G401 (cell line): ENCODE measurements at places on chromosomes 16 and 17.

GRCh38 chr16:50747207-50747956 is 5.5 kb downstream of the CYLD start:
- peak; percentile 44 for DNase-seq

- no peak for DNase-seq
These were observed 30.3 kb downstream of the ATPAF2 start for GRCh38 chr17:18008496-18009268.

- no peak for DNase-seq
These were observed 56.0 kb downstream of the CYB561 start for GRCh38 chr17:63390090-63390489.

DNA sequence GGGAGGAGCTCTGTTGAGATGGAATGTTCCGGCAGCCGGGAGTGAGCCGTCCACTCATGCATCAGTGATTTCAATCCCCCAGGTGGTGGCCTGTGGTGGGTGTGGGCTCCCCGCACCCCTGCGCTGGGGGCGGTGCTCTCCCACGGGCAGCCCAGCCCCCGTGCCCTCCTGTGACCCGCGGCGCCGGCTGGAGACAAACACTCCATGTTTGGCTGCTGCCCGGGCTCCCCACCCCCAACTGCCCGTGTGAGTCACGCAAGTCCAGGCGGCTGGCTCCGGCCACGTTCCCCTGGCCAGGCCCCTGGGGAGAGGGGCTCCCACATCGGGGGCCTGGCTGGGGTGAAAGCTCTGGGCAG is 29.4 kb downstream of the CACNA1H start:
- no peak for DNase-seq

- DNase-seq, result no peak
These were observed 257.2 kb downstream of the IRF8 start for GRCh38 chr16:86156155-86156554.

DNA sequence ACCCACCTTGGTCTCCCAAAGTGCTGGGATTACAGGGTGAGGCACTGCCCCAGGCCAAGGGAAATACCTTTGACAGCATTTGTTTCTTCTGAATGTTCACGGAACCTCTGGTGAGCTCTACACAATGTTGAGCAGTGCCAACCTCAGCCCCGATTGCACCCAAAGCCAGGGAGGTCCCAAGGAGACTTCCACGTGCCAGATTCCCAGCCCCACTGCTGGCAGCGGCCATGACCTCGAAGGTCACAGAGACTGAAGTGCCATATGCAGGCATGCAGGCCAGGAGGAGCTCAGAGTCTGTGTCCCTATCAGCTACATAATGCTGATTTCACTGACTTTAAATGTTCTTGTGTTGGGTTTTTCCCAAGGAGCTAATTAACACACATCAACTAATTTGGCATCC is 226.4 kb upstream of the FOXF1 start:
- no peak for DNase-seq

GRCh38 chr16:4618645-4619418 is 4.1 kb upstream of the UBALD1 start:
- no peak for DNase-seq

DNA sequence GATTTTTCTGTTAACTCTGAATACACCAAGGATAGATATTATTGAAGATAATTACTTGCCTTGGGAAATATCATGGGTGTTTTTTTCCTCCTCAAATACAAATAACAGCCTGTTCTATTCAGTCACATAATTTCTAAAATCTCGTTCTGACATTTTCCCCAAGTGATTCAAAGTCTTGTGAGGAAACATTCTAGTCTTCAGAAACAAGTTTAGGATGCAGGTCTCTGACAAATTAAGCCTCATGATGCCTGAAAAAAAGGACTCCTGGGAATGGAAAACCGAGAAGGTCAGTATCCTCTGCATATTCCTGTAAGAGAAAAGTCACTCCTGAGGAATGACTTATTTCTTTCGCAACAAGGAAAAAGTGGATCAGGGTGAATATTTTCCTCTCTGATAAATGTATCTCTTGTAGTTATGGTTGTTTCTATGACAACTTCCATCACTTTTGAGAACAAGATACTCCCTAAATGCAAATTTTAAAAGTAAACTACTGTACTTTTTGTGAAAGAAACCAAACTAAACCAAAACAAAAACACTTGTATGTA is 384.6 kb downstream of the CNTNAP4 start:
- DNase-seq, result no peak

DNA sequence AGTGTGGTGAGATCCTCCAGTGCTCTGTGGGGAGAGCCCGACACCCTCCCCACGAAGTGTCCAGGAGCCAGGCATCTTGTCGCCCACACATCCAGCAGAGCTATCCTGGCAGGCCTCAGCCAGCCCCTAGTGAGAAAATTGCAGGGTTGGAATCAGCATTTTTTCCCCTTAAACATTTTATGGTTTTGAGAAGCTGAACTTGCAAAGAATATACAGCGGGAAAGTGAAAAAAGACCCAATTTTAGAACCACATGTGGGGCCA is 84.6 kb downstream of the SOCS1 start:
- no peak for DNase-seq

DNA sequence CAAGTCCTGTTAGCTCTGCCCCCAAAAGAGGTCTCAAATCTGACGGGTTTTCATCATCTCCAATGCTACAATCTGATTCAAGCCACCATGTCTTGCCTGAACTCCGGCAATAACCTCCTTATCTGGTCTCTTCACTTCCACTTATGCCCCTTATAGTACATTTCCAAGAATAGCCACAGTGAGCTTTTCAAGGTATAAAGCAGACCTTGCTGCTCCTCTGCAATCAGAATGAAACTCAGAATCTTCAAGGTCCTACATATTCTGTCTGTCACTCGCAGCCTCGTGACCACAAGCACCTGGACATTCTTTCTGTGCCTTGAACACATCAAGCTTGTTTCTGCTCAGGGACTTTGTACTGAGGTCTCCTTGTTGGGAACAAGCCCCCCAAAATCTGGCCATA is 84.7 kb downstream of the YPEL2 start:
- DNase-seq, result no peak

DNA sequence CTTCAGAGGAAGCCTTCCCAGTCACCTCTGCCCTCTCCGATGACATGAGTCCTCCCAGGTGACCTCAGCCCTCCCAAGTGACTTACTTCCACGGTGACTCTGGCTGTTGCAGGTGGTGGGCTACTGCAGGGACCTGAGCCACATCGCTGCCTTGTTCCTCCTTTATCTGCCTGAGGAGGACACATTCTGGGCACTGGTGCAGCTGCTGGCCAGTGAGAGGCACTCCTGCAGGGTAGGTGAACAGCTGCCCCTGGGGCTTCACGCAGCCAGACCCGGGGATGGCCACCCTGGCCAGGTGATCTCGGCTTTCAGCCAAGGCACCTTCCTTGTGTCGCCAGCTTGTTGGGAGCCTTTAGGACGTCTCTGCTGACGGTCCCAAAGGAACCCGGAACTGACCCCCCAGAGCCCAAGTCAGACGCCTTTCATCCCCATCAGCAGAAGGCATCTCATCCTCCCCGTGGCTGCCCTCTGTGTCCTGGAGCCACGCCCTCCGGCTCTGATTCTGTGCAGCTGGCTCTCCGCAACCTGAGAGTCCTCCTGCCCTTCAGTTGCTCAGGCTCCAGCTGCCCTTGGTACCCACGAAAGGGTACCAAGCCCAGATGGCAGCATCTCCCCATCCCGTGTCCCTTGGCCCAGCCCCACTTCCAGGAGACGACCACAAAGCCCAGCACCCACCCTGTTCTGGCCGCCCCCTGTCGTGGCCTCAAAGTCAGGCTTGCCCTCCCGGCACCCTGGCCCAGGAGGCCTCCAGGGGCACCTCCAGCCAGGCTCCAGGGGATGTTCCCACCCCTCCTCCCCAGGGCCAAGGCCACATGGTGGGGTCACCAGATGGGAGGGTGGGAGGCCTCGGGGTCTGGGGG is 81.7 kb downstream of the GOSR1 start:
- no peak for DNase-seq

- DNase-seq, result no peak
These were observed 104.7 kb upstream of the NOG start for GRCh38 chr17:56488800-56489199.

- DNase-seq, result no peak
These were observed 87.6 kb upstream of the CIBAR2 start for GRCh38 chr16:85199880-85200279.

DNA sequence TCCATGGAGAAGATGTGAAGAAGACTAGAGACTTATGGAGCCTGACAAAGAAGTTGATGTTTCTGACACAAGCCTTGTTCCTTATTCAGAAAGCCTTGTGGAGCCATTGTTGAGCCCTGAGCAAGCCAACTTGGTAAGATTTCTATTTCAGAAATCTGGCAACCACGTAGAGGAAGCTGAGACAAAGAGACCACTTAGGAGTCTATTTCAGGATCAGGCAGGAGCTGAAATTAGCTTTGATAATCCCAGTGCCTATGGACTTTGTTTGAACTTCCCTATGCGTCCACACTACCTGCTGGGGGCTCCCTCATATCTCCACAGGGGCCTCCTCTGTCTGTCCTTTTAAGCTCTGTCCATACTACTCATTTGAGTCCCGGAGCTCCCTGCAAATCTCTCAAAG is 540.0 kb upstream of the GOT2 start:
- no peak for DNase-seq

DNA sequence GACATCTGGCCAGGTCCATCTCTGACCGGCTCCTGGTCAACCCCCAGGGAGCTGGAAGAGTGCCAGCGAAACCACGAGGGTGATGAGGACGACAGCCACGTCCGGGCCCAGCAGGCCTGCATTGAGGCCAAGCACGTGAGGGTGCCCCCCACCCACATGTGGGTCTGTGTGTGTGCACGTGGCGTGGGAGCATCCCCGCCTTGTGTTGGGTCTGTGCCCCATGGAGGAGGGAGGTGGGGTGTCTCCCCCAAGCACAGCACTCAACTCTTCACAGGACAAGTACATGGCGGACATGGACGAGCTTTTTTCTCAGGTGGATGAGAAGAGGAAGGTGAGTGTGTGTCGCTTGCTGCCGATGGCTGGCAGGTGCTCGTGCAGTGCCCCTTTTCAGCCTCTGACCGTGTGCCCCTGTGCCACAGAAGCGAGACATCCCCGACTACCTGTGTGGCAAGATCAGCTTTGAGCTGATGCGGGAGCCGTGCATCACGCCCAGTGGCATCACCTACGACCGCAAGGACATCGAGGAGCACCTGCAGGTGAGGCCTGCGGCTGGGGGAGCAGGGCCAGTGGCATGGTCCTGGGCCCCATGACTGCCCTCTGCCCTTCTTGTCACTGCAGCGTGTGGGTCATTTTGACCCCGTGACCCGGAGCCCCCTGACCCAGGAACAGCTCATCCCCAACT is 1.7 kb downstream of the STUB1 start:
- DNase-seq, result no peak

DNA sequence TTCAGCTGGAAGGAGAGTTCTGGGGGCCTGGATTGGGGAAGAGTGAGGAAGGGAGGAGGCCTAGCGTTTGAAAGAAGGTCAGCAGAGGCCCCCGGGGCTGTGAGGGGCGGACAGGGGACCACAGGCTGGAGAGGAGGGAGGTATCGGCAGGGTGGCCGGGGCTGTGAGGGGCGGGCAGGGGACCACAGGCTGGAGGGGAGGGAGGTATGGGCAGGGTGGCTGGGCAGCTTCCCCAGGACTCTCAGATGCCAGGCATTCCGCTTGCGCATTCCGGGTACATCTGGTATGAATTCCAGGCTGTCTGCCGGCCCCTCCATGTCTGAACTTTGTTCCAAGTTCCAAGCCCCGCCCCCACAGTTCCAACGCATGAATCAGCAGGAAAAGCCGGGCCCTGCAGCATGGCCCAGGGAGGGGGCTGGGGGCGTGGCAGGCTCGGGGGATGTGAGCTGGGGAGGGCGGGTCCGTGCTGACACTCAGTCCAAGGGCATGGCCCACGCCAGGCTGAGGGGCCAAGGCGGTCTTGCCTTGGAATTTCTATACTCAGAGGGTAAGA is 4.3 kb upstream of the TLCD2 start:
- peak; percentile 69 for DNase-seq

DNA sequence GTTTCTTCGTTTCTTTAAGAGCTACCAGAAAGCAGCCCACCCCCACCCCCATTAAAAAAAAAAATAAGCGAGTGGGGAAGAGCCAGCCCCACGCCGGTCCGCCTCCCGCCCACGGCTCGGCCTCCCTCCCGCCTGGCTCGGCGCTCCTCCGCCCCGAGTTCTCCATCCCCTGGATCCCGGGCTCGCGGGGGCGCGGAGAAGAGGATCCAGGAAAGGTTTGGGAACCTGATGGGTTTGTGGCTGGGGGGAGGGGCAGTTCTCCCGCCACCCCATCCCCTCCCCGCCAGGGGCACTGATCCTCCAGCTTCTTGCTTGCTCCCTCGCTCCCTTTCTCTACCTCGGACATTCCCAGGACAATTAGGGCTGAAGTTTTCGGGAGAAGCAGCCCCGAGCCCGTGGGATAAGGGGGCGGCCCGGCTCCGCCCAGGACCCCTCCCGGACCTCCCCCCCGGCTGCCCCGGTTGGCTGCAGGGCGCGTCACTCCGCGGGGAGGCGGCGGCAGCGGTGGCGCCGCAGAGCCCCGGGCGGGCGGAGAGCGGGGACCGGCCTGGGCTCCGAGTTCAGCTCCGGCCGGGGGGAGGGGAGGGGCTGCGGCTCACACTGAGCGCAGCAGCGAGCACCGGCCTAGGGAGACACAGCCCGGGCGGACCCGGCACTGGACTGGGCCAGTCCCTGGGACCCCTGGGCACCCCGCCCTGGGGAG is 1.0 kb upstream of the SALL1 start:
- peak; percentile 3 for DNase-seq
